ENCODE measurements at places on chromosomes 7 and 10. TPM values are rescaled to one million over a fixed set of nuclear protein-coding genes. Genes with fewer than 3 reads are reported as not detected.

Gene NUPR2
- not detected for total RNA-seq

Gene ANKRD61
- not detected for total RNA-seq

Gene WDFY4
- total RNA-seq, result not detected

Gene BTBD16
- not detected for total RNA-seq

Gene PLEKHS1
- 0.11 TPM for total RNA-seq

Gene MRC1
- total RNA-seq, result not detected

Gene SPDYE5
- not detected for total RNA-seq

Gene GIMAP6
- total RNA-seq, result not detected

Gene DIP2C
- 36.8 TPM for total RNA-seq

Data from osteocyte (in vitro differentiated cells).